ENCODE measurements at places on chromosomes 16 and 17.
A peak's percentile ranks its signal among the peaks of the same experiment; 100 is the strongest.

- no peak for DNase-seq
These were observed 188.6 kb downstream of the DNAH9 start for GRCh38 chr17:11786711-11787438.

DNA sequence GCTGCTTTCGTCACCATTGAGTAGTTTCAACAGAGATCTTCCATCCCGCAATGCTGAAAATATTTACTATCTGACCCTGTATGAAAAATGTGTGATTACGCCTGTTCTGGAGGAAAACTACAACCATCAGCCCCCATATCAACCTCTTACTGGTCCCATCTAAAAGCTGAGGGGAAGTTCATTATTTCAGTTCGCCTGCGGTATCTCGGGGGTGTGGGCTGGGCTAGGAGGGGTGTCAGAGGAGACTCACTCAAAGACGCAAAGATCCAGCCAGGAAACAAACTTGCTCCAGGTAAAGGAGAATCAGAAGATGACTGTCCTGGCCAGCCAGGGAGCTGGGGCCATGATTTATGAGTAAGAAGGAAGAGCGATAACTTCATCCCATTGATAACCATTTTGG, 13.7 kb downstream of the CACNG1 start:
- DNase-seq = no peak

- no peak for DNase-seq
These were observed 223.6 kb upstream of the CIBAR2 start for GRCh38 chr16:85335584-85336491.

DNA sequence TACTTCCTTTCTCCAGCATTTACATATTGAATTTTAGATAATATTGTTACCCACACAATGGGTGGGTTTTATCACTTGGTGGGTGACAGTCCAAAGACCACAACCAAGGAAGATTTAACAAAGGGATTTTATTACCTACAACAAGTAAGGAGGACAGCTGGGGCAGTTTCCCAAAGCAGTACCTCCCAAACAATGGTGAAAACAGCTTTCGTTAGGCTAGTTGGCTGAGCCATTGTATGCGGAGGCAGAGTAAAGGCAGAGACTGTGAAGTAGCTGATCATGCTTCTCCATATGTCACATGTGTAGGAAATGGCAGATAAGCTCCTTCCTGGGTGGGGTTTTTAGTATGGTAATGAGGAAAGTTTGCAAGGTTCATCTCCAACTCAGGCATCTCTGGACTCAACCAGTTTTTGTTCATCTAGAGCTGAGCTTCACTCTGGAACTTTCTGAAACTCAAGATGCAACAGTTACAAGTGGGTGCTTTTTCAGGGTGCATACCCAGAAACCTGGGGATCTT, 104.3 kb upstream of the PSMD7 start:
- no peak for DNase-seq

DNA sequence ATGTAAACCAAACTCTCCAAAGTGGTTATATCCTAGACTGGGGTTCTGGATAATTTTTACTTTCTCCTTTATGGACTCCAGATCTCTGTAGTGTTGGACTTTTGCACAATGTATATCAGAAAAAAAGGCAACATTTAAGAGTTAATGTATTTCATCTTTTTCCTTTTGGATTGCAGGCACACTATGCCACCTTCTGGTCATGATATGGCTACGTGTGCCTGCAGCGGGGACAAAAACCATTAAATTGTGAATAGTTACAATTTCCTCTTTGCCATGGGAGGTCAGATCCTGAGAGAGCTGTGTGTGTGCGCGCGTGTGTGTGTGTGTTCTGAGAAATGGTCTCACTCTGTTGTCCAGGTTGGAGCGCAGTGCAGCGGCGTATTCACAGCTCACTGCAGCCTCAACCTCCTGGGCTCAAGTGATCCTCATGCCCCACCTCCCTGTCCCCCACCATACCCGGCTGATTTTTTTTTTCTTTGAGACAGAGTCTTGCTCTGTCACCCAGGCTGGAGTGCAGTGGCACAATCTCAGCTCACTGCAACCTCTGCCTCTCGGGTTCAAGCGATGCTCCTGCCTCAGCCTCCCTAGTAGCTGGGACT, 4.3 kb upstream of the SGF29 start:
- DNase-seq = no peak

DNA sequence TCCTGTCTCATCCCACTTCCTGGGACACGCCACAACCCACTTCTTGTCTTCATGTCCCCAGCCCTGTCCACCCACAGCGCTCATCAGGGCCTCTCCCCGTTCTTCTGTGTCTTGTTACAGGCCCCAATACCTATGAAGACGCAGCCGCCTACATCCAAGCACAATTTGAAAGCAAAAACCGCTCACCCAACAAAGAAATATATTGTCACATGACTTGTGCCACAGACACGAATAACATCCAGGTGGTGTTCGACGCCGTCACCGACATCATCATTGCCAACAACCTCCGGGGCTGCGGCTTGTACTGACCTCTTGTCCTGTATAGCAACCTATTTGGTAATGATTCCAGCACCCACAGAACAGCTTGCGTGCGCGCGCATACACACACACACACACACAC, 70.6 kb downstream of the AMFR start:
- DNase-seq = no peak

DNA sequence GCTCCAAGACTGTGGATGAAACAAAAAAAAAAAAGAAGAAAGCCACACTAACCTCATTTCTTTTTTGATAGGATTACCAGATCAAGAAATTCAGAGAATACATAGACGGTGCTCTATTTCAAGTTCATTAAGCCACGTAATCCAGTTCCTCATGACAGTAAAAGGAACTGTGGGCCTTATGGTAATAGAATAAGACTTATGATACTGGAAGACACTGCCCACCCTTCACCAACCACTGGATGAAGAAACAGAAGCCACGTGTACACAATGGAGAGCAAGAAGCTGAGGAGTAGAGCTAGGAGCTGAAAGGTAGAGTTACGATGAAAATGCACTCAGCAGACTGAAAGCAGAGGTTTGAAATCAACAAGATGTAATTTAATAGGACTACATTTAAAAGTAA, 11.2 kb downstream of the NCBP3 start:
- no peak for DNase-seq

DNA sequence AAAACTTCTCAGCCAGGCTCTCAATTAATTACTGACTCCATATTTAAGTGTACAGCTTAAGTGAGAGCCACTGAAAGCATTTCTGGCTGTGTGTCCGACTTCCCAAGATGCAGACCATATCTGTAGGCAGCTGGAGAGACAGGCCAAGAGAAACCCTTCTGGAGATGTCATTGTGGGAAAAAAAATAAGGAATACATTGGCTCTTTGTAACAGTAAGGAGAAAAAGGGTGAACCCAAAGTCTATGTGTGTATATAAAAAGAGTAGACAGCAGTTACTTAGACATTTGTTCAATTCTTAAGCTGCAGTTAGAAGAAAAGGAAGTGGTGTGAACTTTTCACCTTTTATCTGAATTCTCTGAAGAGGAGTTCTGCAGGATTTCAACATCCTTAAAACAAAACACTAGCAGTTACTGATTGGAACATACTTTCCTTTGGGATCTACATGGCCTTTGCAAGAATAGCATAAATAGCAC, 21.7 kb downstream of the FAM117A start:
- DNase-seq = no peak

GRCh38 chr16:12271006-12271405, 294.5 kb downstream of the SNX29 start:
- peak; percentile 36 for DNase-seq

- no peak for DNase-seq
These were observed 1690.1 kb downstream of the TP53TG3F start for GRCh38 chr16:35149550-35149949.

DNA sequence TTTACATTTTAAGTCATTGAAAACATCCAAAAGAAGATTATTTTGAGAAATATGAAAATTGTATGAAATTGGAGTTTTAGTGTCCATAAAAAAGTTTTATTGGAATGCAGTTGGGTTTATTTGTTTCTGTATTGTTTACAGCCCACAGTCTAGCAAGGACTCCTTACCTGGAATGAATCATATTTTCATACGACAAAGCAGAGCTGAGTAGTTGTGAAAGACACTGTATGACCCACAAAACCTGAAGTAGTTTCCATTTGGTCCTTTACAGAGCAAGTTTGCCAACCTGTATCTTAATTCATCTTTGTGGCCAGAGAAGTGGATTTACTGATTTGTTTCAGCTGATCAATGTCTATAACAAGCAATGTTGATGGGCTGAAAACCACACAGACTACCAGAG, 10.3 kb downstream of the CCL18 start:
- no peak for DNase-seq

- no peak for DNase-seq
These were observed 112.1 kb upstream of the CNTNAP4 start for GRCh38 chr16:76164970-76165558.

GRCh38 chr17:82245134-82246039, 16.5 kb downstream of the SLC16A3 start:
- DNase-seq = no peak

DNA sequence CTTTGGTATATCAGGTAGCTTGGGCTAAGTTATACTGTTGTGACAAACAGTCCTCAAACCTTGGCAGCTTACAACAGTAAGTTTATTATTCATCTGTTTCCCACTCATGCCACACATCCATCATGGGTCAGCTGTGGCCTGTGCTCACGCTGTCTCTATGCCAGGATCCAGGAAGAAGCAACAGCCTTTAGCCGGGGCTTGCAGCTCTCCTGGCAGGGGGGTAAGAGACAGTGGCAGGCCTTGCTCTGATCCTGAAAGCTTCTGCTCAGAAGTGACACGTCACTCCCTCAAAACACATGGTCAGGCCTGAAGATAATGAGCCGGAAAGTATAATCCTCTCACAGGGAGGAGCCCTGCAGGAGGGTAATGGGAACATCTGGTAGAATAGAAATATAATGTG, 377.6 kb downstream of the CPPED1 start:
- DNase-seq = no peak

- DNase-seq = no peak
These were observed 15.0 kb upstream of the CBX8 start for GRCh38 chr17:79811868-79812352.

GRCh38 chr17:76560877-76561221, 21.0 kb downstream of the PRCD start:
- DNase-seq = no peak

DNA sequence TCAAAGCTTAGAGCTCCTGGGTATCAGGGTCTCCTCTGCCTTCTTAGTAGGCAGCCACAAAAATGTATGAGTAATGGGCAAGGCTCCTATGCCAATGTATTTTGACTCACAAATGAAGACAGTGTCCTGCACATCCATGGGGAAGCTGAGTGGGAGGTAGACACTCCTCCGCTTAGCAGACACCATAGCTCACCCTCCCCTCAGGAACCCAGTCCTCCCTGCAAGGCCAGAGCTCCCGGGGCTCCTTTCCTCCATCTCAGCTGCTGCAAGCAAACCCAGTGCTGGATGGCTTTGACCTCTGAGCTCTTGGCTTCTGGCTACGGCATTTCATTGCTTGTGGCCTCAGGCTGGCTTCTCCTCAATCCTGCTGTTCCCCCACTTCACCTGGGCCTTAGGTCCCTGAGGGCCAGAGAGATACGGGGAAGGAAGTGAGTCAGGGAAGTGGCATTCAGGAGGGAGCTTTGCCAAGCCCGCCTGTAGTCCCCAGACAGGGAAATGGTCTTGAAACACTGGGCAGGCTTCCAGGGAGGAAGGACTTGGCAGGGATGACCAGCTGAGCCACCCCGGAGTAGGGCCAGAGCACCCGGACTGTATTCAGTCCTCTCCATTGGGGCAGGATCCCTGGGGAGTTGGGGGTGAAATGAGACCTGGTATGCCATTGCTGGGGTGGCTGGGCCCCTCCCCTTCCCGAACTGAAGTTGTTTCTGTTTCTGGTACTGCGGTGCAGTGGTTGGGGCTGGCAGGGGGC, 4.5 kb downstream of the ABCC3 start:
- DNase-seq = peak; percentile 59

GRCh38 chr17:31724619-31725018, 134.4 kb downstream of the COPRS start:
- DNase-seq = no peak

- no peak for DNase-seq
These were observed 65.8 kb downstream of the FTO start for GRCh38 chr16:53769787-53770186.

- no peak for DNase-seq
These were observed 1175.1 kb upstream of the GOT2 start for GRCh38 chr16:59909262-59909661.

DNA sequence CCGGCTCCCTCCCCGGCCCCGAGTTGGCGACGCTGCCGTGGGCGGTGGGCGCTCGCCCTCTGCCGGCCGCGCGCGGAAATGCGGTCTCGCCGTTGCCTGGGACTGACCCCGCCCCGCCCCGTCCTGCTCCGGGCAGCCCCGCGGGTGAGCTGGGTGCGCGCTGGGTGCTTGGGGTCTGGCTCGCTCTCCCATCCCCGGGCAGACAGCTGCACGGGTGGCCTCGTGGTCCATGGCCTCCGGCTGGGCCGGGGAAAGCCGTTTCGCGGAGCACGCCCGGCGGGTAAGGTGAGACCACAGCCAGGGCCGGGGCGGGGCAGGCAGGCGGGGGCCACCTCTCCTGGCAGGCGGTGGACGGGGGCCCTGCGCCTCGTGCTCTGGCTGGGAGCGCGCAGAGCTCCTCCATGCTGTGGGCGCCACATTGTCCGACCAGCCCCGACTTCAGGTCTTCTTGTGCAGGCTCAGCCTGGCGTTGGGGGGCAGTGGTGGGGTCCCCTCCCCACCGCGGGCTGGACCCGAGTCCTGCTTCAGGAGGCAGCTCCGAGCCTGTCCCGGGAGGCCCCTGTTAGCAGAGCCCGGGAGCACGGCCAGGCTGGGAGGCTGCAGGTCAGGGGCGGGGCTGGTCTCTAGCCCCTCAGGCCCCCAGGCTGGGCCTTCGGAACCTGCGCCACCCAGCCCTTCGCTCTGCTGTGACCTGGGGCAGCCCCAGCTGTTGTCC, 7.0 kb upstream of the C1QTNF8 start:
- DNase-seq = peak; percentile 29

GRCh38 chr17:80220736-80221215, 549 bp downstream of the SLC26A11 start:
- peak; percentile 5 for DNase-seq

- DNase-seq = no peak
These were observed 5.3 kb upstream of the COL1A1 start for GRCh38 chr17:50206604-50207293.

- DNase-seq = no peak
These were observed 665 bp upstream of the GRIN2C start for GRCh38 chr17:74860229-74860871.

DNA sequence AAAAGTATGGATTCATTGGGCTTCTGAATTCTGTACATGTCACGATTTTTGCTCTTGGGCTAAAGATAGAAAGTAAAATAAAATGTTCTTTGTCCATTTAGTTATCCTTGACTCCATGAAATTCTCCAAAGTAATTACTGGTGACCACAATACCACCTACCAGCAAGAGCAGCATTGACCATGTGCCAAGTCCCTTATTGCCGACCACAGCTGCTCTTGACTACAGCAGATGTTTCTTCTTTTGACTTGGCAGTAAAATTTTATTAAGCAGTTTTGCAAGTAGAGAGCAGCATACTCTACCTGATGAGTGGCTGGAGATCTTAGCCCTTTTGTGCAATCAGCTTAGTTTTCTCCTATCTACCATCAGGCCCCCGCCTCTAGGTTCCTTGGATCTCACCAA, 152.2 kb upstream of the TBX2 start:
- DNase-seq = no peak

- no peak for DNase-seq
These were observed 14.0 kb upstream of the ATP2C2 start for GRCh38 chr16:84354306-84354705.

All from midbrain (tissue), 1 donor.